ENCODE measurements at places on chromosomes 4 and X. TPM values are rescaled to one million over a fixed set of nuclear protein-coding genes. Genes with fewer than 3 reads are reported as not detected.

Gene ARSH
- not detected for total RNA-seq

Gene PDE6B
- 16.2 TPM for total RNA-seq

Gene GAGE12J
- not detected for total RNA-seq

Gene AMER1
- total RNA-seq, result 3.5 TPM

Gene RHOXF2B
- not detected for total RNA-seq

Gene FAM236A
- total RNA-seq, result not detected

Gene SMIM31
- total RNA-seq, result not detected

Gene GAK
- total RNA-seq, result 82.9 TPM

Gene FAM156A
- total RNA-seq, result 25.8 TPM

Gene GATB
- 25.6 TPM for total RNA-seq

Gene GSX2
- not detected for total RNA-seq

Gene AP1AR
- total RNA-seq, result 16.5 TPM

Gene UGT2B11
- total RNA-seq, result not detected

Gene SPANXA1
- not detected for total RNA-seq

Gene TMPRSS11F
- total RNA-seq, result not detected

Gene GAGE12E
- not detected for total RNA-seq

Gene ATP8A1
- total RNA-seq, result 15.1 TPM

Gene TMEM175
- total RNA-seq, result 17.3 TPM

Gene GRIA3
- not detected for total RNA-seq

All from activated CD4-positive, alpha-beta T cell treated with anti-CD3 and anti-CD28 coated beads for 36 hours (primary cell).